ENCODE measurements at places on chromosomes 2 and 18.

- DNase-seq, result no peak
Measured at GRCh38 chr2:119119076-119119785, 39.3 kb downstream of the C1QL2 start.

- DNase-seq, result no peak
Measured at GRCh38 chr2:134582547-134582899, 136.3 kb downstream of the TMEM163 start.

DNA sequence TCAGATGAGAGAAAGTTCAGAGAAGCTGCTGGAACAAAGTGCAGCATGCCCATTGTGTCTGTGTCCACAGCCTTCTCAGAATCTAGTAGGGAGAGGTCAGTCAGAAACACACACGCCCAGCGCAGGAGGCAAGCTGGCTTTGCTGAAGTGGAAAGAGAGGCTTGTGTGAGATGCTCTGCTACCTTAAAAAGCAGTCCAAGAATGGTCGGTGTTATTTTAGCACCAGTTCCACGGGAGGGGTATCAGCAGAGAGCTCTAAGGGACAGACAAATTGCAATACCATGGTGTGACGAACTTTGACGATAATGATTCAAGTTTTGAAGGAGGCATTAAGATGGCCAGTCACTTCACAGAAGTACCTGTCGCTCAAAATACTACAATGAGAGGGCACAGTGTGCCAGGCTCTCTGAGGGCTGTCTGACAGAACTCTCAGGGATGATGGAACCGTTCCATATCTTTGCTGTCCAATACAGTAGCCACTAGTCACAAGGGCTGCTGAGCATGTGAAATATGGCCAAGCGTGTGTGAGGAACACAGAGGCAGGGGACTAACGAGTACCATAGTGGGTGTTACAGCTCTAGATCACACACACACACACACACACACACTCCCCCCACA is 237.5 kb upstream of the TMEM200C start:
- no peak for DNase-seq

DNA sequence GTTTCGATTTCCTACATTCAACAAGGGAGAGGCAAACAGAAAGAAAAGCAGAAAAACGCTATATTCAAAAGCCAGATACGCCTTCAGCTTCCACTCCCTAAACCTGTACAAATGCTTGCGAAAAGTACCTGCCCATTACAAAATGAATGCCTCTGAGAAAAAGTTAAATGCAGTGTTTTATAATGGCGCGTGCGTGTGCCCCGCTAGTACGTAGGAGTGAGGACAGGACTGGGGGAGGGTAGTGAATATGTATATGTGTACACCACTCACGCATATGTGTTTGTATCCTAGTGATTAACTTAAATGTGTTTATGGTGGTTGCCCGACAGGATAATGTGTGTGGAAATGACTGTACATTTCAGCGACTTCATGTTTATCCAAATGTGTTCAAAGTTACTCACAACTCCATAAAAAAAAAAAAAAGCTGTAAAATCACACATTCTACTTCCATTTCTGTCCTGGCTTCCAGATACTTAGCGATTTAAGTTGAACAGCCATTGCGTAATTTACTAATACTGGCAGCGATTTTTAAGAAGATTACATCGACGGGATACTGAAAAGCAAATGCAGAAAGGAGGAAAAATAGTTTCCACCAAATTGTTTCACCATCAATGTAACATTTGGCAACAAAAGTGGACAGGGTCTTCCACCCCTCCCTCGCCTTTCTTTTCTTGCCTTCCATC is 1.3 kb downstream of the NEUROD1 start:
- no peak for DNase-seq

GRCh38 chr2:279956-280649 is 7.8 kb downstream of the ALKAL2 start:
- DNase-seq, result no peak

- DNase-seq, result no peak
Measured at GRCh38 chr2:100105678-100106054, 36.7 kb downstream of the AFF3 start.

- DNase-seq, result no peak
Measured at GRCh38 chr18:54880395-54881105, 52.3 kb downstream of the RAB27B start.

GRCh38 chr2:103868396-103868795 is 985.5 kb upstream of the POU3F3 start:
- no peak for DNase-seq

DNA sequence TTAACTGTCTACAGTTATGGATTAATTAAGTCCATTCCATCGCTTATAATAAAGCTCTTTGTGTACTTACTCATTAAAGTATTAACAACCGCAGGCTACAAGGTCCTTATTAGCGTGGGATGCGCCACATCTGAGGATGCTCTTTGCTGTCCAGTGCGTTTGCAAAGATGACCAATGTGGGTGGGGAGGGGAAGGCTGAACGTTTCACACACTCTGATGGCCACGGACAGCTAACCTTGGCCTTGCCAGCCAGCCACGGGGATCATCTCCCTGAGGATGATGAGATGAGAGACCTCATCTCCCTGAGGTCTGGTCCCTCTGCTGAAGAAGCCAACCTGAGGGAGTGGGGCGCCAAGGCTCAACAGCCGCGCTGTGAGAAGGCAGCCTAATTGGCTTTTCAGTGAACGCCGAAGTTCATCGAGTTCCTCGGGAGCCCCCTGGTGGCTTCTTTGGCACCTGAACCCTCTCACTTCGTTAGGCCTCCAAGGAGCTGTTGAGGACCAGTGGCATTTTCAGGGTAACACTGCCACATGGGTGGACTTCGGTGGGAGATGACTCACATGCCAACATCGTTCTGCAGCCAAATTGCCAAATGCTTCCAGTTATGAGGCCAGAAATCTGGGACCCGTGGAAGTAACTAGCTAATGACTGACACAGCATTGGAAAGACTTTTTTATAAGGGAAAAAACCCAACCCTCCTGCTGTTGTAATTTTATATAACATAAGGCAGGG is 69.3 kb upstream of the SEC11C start:
- DNase-seq, result no peak

Measured in NCI-H1417 treated with DMSO at 0.1 percent for 48 hours (cell line).